T-cell (primary cell): ENCODE measurements at places on chromosomes 3 and 15. TPM values are rescaled to one million over a fixed set of nuclear protein-coding genes. Genes with fewer than 3 reads are reported as not detected.

GPR156 gene
- total RNA-seq = not detected

TLR9 gene
- 1.6 TPM for total RNA-seq

ZNF860 gene
- 1.3 TPM for total RNA-seq

CYP8B1 gene
- total RNA-seq = 0.09 TPM

KLHL6 gene
- total RNA-seq = 54.1 TPM

SLC28A2 gene
- total RNA-seq = not detected

TEX264 gene
- total RNA-seq = 38.8 TPM

CCR8 gene
- total RNA-seq = 3.0 TPM

SRGAP3 gene
- total RNA-seq = 1.6 TPM

MOBP gene
- total RNA-seq = 0.20 TPM

CADPS gene
- 0.49 TPM for total RNA-seq

STRA6 gene
- total RNA-seq = not detected

- H3K4me3 ChIP-seq = no peak overlapping the region
- peaks cover 8% of the 10 kb centered on the region for H3K27me3 ChIP-seq
- H3K4me1 ChIP-seq = no peaks in the 10 kb centered on the region
- no peak overlapping the region for H3K27ac ChIP-seq
- DNase-seq = no peak
These were observed 168.5 kb upstream of the NSMCE3 start for GRCh38 chr15:29437888-29438702.

GRCh38 chr15:52278135-52278534, 17.5 kb downstream of the MYO5C start:
- H3K4me3 ChIP-seq = no peak overlapping the region
- H3K36me3 ChIP-seq = no peaks in the 10 kb centered on the region
- no peak overlapping the region for H3K27ac ChIP-seq
- no peaks in the 10 kb centered on the region for H3K4me1 ChIP-seq

GRCh38 chr15:88269356-88270062, 13.0 kb upstream of the NTRK3 start:
- H3K27me3 ChIP-seq = no peaks in the 10 kb centered on the region
- H3K4me1 ChIP-seq = no peaks in the 10 kb centered on the region
- no peak overlapping the region for H3K4me3 ChIP-seq
- DNase-seq = no peak
- no peaks in the 10 kb centered on the region for H3K36me3 ChIP-seq

DNA sequence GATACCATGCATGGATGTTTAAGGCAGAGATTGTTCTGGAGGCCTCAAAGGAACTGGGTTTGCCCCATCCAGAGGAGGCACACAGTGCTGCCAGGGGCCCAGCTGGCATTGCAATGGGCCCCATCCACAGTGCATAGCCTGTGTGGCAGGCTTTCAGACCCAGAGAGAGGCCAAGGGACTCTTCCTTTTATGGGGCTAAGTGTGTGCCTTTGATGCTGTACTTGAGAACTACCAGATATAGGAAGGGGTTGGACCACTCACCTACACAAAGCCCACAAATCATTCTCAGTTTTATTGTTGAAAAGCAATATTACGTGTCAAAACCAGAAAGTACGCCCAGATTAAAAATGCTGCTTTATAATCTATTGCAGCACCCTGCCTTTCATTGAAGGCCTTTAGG, 134.9 kb downstream of the EPHB1 start:
- H3K36me3 ChIP-seq = no peaks in the 10 kb centered on the region
- no peaks in the 10 kb centered on the region for H3K4me1 ChIP-seq
- H3K27ac ChIP-seq = no peak overlapping the region
- no peak overlapping the region for H3K4me3 ChIP-seq
- no peaks in the 10 kb centered on the region for H3K27me3 ChIP-seq

GRCh38 chr3:161557445-161558150, 61.0 kb downstream of the OTOL1 start:
- no peak overlapping the region for H3K27ac ChIP-seq
- no peak overlapping the region for H3K4me3 ChIP-seq
- DNase-seq = no peak
- H3K27me3 ChIP-seq = no peaks in the 10 kb centered on the region
- H3K4me1 ChIP-seq = no peaks in the 10 kb centered on the region
- H3K36me3 ChIP-seq = no peaks in the 10 kb centered on the region

DNA sequence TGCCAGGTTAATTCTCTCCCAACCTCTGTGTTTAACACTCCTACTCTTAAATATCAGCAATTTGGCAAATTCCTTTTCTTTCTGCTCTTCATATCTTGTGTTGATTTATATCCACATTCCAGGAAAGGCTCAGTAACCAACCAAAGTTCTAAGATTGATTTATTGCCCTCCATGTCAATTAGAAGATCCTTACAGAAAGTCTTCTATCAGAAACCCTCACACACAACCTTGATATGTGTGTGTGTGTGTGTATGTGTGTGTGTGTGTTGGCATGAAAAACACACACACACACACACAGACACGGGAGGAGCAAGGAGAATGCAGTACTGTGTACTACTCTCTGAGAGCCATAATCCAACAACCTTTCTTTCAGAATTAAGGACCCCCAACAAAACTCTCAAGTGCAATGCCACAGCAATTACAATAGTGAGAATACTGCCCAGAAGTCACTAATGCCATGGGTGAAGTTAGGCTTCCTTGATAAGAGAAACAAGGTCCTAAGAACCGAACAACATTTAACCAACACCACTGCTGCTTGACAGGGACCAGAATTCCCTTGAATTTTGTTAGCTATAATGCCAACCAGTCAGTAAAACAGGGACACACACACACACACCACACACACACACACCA, 1.1 kb downstream of the LSAMP start:
- H3K4me1 ChIP-seq = no peaks in the 10 kb centered on the region
- H3K4me3 ChIP-seq = no peak overlapping the region
- H3K36me3 ChIP-seq = no peaks in the 10 kb centered on the region
- H3K27ac ChIP-seq = no peak overlapping the region
- DNase-seq = no peak

DNA sequence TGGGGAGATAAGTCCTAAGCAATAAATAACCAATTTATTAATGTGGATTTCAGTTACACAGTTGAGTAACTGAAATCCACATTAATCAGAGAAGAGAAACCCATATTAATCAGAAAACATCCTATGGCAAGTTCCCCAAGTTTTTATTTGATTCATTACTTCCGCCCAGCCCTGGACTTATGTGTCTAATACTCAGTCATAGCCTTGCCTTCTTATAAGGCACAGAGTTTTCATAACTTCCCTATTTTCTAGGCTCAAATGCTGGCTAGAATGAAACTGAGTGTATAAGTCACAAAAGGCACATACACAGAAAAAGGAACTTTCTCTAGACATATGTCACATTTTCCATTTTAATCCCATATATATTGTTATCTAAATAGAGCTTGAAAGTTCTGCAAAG, 28.8 kb downstream of the CD47 start:
- H3K4me1 ChIP-seq = peaks cover 2% of the 10 kb centered on the region
- H3K36me3 ChIP-seq = peaks cover 55% of the 10 kb centered on the region
- DNase-seq = no peak

DNA sequence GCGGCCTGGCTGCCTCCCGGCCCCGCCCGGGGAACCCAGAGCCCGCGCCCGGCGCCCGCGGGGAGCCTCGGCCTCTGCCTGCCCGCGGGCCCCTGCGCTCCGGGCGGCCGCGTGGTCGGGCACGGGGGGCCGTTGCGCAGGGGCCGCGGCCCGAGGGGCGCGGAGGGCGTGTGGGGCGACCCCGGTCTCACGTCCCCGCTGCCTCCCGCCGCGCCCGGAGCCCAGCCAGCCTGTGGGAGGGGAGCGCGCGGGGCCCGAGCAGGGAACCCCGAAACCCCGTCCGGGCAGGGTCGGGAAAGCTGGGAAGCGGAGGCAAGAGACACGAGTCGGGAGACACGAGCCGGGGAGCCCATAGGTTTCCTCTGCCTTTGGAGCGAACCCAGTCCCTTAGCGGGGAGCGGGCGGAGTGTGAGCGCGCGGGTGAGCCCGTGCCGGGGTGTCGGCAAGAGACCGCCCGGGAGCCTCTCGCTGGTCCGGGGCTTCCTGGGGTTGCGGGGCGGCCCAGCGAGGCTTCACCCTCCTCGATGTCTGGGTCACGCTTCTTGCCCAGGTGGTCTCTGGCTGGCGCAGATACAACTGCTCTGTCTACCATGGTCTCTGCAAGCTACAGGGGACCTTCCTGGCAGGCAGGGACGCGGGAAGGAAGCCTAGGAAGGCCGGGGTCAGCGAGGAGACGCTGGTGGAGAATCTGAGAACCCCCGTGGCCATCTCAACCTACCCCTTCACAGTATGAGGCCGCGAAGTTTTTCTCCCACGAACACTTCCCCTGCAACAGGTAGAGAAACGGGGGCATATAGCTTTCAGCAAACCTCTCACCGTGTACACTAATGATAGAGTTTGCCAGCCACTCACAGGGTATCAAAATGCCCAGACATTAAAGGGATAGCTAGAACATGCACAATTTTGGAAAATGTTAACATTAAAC, 586 bp downstream of the LRRK1 start:
- H3K4me3 ChIP-seq = no peak overlapping the region
- peaks cover 51% of the 10 kb centered on the region for H3K27me3 ChIP-seq
- no peaks in the 10 kb centered on the region for H3K36me3 ChIP-seq
- H3K27ac ChIP-seq = no peak overlapping the region

- H3K4me1 ChIP-seq = no peaks in the 10 kb centered on the region
- no peak overlapping the region for H3K27ac ChIP-seq
- H3K36me3 ChIP-seq = no peaks in the 10 kb centered on the region
- H3K4me3 ChIP-seq = no peak overlapping the region
- H3K27me3 ChIP-seq = no peaks in the 10 kb centered on the region
- DNase-seq = no peak
These were observed 80.7 kb downstream of the GPR156 start for GRCh38 chr3:120204338-120204737.

- no peaks in the 10 kb centered on the region for H3K36me3 ChIP-seq
- no peak overlapping the region for H3K27ac ChIP-seq
- no peak overlapping the region for H3K4me3 ChIP-seq
- H3K4me1 ChIP-seq = no peaks in the 10 kb centered on the region
These were observed 78.4 kb upstream of the LRTM1 start for GRCh38 chr3:55006244-55006676.

- peak overlapping the region; percentile 86 for H3K27ac ChIP-seq
- H3K27me3 ChIP-seq = no peaks in the 10 kb centered on the region
- H3K4me1 ChIP-seq = peaks cover 25% of the 10 kb centered on the region
- H3K4me3 ChIP-seq = peak overlapping the region; percentile 35
These were observed 21.1 kb upstream of the ST6GAL1 start for GRCh38 chr3:186909078-186909853.

- H3K36me3 ChIP-seq = no peaks in the 10 kb centered on the region
- peaks cover 22% of the 10 kb centered on the region for H3K4me1 ChIP-seq
These were observed 75.6 kb upstream of the LMOD3 start for GRCh38 chr3:69197922-69198530.

DNA sequence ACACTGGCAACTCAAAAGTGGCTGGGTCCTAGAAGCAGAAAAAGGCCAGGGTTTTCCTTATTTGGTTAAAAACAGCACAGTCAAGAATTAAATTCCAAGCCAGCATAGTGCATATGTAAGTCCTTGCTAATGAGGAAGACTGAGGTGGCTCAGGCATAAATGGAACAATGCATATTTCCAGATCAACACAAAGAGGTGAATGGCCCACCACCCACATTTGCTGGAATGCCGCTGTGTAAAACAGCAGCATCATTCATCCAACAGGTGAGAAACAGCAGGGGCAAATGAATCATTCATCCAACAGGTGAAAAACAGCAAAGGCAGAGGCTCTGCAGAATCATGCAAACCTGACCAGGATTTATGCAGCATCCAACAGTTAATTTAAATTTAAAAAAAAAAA, 32.9 kb downstream of the GPR176 start:
- H3K36me3 ChIP-seq = no peaks in the 10 kb centered on the region
- no peak overlapping the region for H3K27ac ChIP-seq
- DNase-seq = no peak
- H3K4me1 ChIP-seq = no peaks in the 10 kb centered on the region
- no peak overlapping the region for H3K4me3 ChIP-seq

DNA sequence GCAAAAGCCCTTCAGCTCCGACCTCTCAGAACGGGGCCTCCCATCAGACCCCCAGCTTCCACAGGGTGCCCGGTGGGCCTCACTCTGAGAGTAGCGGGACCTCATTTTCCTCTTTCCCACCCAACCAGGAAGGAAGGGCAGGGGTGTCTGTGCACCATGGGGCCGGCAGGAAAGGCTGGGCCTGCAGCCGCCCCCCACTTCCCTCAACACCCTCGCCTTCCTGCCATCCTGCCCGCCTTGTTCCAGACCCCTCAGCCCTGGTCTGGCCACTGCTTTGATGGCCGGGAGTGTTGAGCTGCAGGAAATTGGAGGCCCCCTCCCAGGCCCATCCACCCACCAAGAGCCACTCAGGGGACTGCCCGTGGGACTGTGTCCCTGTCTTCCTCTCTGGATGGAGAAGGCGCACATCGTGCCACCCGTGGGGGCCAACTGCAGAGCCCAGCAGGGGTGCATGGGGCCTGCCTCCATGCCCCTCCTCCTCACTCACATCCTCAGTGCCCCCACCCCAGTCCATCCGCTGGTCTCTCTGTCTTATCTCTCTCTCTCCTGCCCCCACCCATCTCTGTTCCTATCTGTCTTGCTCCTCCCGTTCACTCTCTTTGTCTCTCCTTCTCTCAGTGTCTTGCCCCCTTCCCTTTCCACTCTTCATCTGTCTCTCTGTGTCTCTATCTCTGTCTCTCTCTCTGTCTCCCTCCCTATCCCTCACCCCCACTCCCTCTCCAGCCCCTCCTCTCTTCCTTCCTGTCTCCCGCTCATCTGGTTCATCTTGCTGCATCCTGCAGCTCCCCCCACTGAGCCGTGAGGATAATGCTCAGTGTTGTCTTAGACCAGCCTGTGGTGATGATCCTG, 1.8 kb upstream of the PLXND1 start:
- H3K27ac ChIP-seq = no peak overlapping the region
- peaks cover 37% of the 10 kb centered on the region for H3K4me1 ChIP-seq
- no peak overlapping the region for H3K4me3 ChIP-seq
- peaks cover 37% of the 10 kb centered on the region for H3K27me3 ChIP-seq
- H3K36me3 ChIP-seq = no peaks in the 10 kb centered on the region

DNA sequence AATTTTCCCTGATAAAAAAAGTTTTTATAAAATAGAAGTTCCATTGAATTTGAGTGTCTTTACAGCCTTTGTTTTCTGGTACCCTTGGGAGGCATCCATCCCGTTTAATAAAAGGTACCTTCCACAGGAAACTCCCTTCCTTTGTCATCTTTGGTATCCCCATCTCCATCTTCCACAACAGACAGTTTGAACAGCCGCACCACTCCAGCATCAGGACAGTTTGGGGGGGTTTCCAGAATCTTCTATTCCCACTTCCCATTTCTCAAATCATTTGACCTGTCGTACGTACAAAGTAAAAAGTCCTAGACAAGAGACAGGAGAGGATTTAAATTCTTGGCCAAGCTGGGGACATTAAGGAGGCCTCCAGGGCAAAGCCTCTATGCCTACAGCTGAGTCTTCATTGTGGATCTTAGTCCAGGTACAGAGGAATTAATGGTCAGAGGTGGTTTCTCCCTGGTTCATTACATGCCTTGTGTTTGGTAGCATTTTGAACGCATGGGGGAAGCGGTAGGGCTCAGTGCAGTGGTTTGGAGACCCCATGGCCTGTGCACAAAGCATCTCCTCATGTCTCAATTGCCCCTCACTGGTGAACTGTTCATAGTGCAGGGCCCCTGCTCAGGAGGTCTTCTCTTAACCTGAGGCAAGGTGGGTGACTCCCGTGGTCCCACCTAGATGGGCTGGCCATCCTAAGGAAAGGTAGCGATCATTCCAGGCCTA, 19.4 kb upstream of the BCL2A1 start:
- H3K4me1 ChIP-seq = no peaks in the 10 kb centered on the region
- H3K4me3 ChIP-seq = no peak overlapping the region
- no peaks in the 10 kb centered on the region for H3K36me3 ChIP-seq
- H3K27ac ChIP-seq = no peak overlapping the region
- no peaks in the 10 kb centered on the region for H3K27me3 ChIP-seq
